ENCODE measurements at places on chromosomes 3 and 15.

GRCh38 chr15:88454867-88455810 is 12.0 kb downstream of the MRPL46 start:
- DNase-seq = peak; percentile 73

GRCh38 chr3:162863579-162863978 is 1367.0 kb downstream of the OTOL1 start:
- no peak for DNase-seq

GRCh38 chr3:185332026-185332735 is 30.8 kb upstream of the MAP3K13 start:
- peak; percentile 77 for DNase-seq

GRCh38 chr3:16828815-16829214 is 55.9 kb upstream of the PLCL2 start:
- peak; percentile 60 for DNase-seq

DNA sequence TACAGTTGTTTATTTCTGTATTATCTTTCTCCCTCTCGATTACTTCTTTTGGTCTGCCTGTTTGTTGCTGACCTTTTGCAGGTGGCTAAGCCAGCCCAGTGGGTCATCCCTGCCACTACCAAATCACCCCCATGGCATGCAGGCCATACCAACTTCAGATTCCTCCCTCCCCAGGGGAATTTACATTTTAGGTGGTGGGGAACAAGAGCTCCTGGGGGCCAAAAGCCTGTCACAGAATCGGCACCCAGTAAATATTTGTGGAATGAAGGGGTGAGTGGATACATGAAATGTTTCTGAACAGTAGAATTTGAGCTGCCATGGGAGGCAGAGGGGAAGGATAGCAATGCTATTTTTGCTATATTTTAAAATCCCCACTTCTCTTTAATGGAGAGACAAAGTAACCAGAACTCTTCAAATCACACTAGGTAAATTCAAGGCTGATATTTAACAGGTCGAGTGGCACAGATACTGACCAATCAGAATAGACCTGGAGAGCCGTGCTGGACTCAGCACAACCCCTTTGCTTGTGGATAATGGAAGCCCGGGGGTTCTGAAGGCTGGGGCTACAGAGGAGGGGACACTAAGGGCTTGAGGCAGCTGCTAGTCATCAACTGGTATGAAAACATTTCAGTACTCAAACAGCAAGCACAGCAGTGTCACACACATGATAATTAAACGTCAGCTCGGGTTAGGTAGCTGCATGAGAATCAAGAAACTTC is 54.3 kb upstream of the SMAD3 start:
- no peak for DNase-seq

DNA sequence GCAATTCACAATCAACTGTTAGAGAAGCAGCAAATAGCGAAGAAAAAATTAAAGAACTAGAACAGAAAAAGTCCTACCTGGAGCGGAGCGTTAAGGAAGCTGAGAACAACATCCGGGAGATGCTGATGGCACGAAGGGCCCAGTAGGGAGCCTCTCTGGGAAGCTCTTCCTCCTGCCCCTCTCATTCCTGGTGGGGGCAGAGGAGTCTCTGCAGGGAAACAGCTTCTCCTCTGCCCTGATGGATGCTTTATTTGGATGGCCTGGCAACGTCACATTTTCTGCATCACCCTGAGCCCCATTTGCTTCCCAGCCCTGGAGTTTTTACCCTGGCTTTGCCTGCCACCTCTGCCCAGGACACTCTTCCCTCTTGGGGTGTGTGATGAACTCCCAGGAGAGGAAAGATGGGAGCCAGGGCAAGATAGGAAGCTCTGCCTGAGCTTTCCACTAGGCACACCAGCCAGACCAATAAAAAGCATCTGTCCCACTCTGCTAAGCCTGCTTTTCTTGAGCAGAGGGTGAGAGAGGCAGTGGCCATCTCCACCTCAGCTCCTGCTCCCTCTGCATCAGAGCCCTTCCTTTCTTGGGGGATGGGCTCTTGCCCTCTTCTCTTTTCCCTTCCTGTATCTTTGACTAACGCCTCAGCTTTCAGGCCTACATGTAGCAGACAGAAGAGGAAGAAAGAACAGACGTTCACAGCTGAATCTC is 39.4 kb downstream of the PPARG start:
- DNase-seq = no peak
